ENCODE measurements at places on chromosomes 11 and 22.
A peak's percentile ranks its signal among the peaks of the same experiment; 100 is the strongest.

DNA sequence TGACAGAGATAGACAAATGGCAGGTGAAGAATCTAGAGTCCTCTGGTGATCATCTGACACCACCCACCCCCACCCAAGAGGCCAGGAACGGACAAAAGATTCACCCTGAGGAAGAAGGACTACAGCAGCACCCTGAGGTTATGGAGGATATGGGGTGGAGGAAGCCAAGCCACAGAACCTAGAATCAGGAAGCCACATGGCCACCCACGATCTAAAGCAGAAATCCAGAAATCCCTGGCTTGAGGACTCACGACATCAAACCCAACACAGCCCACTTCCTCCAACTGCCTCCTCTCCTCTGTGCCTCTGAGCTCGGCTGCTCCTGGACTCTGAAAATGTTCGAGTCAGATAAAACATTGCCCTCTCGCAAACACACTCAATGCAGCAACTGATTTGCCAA, 364.3 kb downstream of the SHANK2 start:
- no peak for DNase-seq

GRCh38 chr11:77994434-77995362, at the start of gene INTS4:
Gene INTS4, minus strand, starts transcription at chr11:77994668. Its CDS starts 25 bp downstream, at chr11:77994643.
- peak; percentile 94 for DNase-seq

DNA sequence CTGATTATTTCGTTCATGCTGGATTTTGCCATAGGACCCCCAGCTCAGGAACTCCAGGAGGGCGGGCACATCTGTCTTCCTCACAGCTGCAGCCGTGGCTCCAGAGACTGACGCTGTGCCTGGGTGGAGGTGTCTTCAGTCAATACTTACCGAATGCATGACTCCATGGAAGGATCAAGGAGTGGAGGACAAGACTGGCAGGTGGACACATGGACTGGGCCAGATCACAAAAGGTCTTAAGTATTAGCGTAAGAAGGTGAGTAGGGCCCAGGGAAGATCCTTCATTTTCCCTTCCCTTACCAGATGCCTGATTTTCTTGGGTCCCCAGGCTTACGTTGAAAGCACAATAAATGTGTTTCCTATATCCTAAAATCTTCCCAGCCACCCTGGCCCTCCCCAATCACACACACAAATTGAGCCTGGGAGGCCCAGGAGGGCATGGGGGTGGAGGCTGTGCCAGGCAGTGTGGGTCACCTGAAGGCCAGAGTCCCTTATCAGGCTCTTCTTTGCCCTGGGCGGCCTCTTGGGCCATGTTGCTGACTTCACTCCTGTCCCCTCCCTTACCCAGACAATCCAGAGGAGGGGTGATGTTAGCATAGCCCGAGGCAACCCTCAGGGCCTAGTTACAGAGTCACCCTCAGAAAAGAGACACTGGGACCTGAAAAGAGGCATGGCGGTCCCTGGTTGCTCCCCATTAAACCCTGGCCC, 56.4 kb downstream of the CYTH4 start:
- no peak for DNase-seq

- DNase-seq = no peak
Measured at GRCh38 chr22:29744902-29745301, 21.9 kb downstream of the ZMAT5 start.

GRCh38 chr11:114556135-114556534, 3.5 kb downstream of the NXPE1 start:
- DNase-seq = no peak

DNA sequence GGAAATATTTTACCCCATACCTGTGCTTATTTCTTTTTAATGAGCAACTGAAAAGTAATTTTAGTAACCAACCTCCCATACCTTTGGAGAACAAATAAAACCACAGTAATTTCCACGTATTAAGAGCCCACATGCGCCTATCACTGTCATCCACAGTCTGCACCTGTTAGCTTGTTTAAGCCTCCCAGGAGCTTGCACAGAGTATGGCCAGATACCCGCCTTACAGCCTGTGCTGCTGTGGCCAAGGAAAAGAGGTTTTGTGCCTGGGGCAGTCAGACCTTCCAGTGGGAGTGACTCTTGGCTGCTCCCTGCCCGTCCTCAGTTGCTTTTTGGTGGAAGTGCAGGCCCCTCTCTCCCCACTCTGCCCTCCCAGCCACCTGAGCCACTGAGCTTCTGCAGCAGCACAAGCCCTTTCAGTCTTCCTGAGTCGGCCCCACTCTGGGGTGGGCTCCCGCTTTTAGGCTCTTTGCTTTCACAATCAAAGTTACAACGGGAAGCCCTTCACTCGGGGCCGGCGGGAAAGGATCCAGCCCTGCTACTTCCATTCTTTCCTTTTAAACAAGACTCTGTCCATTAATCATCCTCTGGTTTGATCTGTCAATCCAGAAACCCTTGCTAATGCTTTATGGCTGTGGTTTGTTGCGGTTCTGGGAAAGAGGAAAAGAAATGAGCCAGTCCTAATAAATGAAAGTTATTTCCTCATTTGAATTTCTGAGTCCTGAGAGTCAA, 308.8 kb downstream of the TBC1D22A start:
- no peak for DNase-seq

- DNase-seq = no peak
Measured at GRCh38 chr11:5737091-5737490, 843 bp downstream of the OR56B1 start.

- no peak for DNase-seq
Measured at GRCh38 chr11:75814363-75814676, 690 bp upstream of the UVRAG start.

- DNase-seq = no peak
Measured at GRCh38 chr11:108788565-108789199, 123.8 kb downstream of the DDX10 start.

DNA sequence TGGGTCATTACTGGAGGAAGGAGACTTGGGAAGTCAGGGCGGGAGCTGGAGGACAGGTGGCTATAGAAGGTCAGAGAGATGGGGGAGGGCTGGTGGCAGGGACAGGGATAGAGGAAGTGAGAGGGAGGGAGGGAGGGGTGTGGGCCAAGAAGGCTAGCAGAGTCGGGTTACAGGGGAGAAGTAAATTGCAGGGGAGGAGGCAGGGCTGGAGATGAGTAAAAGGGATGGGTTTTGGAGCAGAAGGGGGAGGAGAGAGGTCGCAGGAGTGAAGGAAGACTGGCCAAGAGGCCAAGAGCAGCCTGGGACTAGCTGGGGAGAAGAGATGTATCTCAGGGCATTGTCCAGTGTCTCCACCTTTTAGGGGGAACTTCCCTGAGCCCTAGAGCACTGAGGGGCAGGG, 33.0 kb downstream of the LRRC10B start:
- DNase-seq = no peak

GRCh38 chr11:111870113-111870512, 1.3 kb downstream of the ALG9 start:
- DNase-seq = no peak

- DNase-seq = no peak
Measured at GRCh38 chr11:129144256-129144655, 47.9 kb downstream of the ARHGAP32 start.

- no peak for DNase-seq
Measured at GRCh38 chr11:96367342-96367741, 22.4 kb downstream of the CCDC82 start.

DNA sequence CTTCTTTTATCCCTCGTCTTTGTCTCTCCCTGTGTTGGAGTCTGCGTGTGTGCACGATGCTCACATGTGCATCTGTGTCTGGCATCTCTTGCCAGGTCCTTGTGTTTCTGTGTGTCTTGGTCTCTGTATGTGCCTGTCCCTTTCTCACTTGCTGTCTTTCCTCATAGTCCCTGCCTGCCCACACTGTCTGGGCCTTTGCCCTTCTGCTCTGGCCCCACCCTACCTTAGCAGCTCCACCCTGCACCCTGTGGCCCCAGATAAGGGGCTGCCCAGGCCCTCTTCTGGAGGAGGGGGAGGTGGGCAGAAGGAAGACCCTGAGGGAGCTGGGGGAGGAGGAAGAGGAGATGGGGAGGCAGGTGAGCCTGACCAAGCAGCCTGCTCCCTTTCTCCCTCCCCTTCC, 2.8 kb downstream of the EHBP1L1 start:
- no peak for DNase-seq

GRCh38 chr22:49099496-49100124, 728.1 kb downstream of the BRD1 start:
- no peak for DNase-seq

GRCh38 chr11:70861559-70861958, 390.8 kb downstream of the SHANK2 start:
- no peak for DNase-seq

GRCh38 chr11:59102259-59102765, 4.7 kb upstream of the FAM111B start:
- DNase-seq = peak; percentile 41

GRCh38 chr11:1304380-1304779, 5.1 kb downstream of the TOLLIP start:
- no peak for DNase-seq
